ENCODE measurements at places on chromosomes 5 and 9. TPM values are rescaled to one million over a fixed set of nuclear protein-coding genes. Genes with fewer than 3 reads are reported as not detected.

OTULINL gene
- 4.1 TPM for total RNA-seq

- no peaks in the 10 kb centered on the region for H3K36me3 ChIP-seq
- no peak overlapping the region for H3K27ac ChIP-seq
- DNase-seq, result no peak
- H3K27me3 ChIP-seq, result no peaks in the 10 kb centered on the region
- H3K4me1 ChIP-seq, result peaks cover 22% of the 10 kb centered on the region
Measured at GRCh38 chr9:92965759-92966517, 18.6 kb downstream of the FGD3 start.

DNA sequence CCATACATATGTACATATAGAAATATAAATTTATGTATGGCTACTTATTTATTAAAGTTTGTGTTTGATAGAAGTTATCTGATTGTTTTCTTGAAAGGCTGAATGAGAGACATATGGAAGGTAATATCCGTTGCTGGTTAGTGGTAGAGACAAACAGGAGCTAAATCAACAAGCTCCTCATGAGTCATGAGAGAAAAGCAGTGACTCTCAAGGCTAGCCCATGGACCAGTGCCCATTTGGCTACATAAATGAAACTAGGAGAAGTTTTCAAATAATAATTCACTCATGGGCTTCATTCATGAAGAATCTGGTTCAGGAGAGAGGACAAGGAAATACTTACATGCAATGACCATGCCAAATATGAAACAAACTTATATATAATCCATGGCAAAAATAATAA is 504.5 kb upstream of the ITGA1 start:
- no peaks in the 10 kb centered on the region for H3K4me1 ChIP-seq
- H3K27ac ChIP-seq, result no peak overlapping the region
- no peaks in the 10 kb centered on the region for H3K36me3 ChIP-seq

PALM2AKAP2 gene
- total RNA-seq, result 2.1 TPM

DNA sequence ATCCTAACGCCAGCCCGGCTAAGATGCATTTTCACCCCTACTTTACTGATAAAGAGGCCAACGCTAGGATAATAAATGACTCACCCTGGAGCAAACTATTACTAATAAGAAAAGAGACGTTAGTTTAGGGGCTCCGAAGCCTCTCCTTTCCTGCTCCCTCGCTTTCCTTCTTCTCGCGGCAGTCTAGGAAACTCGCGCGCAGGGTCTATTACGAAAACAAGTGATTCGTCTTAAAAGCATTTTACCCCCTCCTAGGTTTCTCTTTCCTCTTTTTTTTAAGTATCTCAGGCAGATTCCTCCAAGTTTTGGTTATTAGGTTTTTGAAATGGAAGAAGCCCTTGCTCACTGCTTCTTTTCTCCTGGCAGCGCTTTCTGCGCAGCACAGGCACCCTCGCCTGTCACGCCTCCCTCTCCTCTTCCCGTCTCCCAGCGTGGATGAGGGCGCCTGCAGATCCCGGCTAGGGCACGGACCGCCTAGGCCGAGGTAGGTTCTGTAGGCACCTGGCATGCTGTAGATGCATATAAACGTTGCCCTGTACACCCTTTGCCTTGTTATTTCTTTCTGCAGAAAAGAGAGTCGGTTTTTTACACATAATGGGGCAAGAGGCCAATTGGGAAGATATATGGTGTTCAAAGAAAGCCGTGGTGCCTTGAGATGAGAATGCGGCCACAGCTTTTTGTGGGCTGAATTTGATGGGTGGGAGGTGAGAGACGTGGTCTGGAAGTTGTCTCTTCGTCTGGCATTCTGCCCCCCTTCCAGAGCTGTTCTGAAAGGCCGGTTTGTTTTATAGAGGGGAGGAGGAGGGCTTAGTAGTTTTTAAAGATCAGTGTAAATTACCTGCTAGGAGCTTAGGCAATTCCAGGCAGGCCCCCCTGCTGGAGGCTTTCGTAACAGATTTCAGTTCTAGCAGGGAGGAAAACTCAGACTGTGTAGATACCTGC is 983 bp downstream of the GCNT1 start:
- H3K36me3 ChIP-seq, result no peaks in the 10 kb centered on the region
- peaks cover 24% of the 10 kb centered on the region for H3K4me1 ChIP-seq
- no peaks in the 10 kb centered on the region for H3K27me3 ChIP-seq
- peak overlapping the region; percentile 70 for H3K4me3 ChIP-seq

GARNL3 gene
- total RNA-seq, result 18.1 TPM

GDF9 gene
- total RNA-seq, result 0.73 TPM

GRCh38 chr5:67265951-67266350 is 69.4 kb upstream of the CD180 start:
- H3K36me3 ChIP-seq, result no peaks in the 10 kb centered on the region
- H3K4me1 ChIP-seq, result no peaks in the 10 kb centered on the region
- H3K4me3 ChIP-seq, result no peak overlapping the region
- DNase-seq, result no peak

DNA sequence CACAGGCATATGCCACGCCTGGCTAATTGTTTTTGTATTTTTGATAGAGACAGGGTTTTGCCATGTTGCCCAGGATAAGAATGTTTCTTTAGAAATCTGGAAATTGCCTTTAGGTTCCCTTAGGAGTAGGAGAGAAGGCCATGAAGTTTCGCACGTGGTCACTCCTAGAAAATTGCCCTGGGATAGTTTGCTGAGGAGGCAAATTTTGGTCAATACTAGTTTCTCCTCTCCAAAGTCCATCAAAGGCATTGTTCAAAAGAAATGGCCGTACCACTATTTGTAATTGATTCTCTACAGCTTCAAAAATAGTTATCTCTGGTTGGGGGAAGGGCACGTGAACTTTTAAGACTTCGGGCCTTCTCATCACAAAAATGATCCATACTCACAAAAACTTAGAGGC is 845 bp upstream of the SLC30A5 start:
- H3K36me3 ChIP-seq, result peaks cover 4% of the 10 kb centered on the region
- no peak for DNase-seq
- no peaks in the 10 kb centered on the region for H3K27me3 ChIP-seq
- H3K4me1 ChIP-seq, result peaks cover 10% of the 10 kb centered on the region
- no peak overlapping the region for H3K27ac ChIP-seq
